ENCODE measurements at places on chromosomes 4 and X.

DNA sequence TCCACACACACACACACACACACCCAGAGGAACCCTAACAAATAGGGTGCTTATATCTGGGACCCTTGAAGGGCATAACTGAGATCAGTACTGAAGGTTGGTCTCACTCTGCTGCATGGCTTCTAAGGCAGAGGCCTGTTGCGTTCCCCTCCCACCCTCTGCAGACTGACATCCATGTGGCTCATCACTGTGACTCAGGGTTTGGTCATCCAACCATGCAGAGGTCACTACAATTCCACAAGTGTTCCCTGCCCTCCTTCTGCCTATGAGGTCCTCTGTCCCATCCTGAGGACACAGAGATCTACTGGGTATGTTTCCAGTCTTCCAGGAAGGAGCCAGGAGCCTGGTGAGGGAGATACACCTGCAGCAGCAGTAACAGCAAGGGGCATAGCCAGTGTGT lies 55.8 kb downstream of the XAGE2 start:
- DNase-seq: no peak

DNA sequence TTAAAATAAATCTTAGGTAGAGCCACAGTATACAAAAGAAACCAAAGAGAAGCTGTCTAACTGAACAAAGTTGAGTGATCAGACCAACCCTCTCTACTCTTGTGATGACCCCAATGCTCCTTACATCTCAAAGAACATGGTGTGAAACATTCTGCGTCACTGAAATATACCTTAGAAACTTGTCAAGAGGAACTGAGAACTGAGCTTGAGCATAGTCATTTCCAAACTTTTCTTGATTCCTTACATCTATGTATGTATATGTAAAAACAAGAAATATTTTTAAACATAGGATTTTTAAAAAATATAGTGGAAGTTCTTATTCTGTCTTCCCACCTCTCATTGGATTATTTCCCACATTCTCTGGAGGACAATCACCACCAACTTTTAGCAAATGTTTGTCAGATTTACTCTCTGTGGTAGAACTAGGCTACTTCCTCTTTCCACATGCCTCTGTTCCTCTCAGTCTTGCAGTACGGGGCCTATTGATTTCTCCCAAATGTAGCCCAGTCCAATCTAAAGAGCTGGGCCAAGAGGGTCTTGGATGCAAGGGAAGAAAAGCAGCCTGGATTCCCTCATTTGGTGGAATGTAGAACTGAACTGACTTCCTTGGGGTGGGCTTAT lies 98.2 kb upstream of the HHIP start:
- DNase-seq: no peak

GRCh38 chrX:3263681-3264126 lies 82.7 kb downstream of the MXRA5 start:
- DNase-seq: no peak

GRCh38 chrX:16060252-16060651 lies 63.1 kb upstream of the GRPR start:
- DNase-seq: no peak

GRCh38 chrX:155592331-155592730 lies 20.4 kb downstream of the TMLHE start:
- DNase-seq: no peak

- DNase-seq: no peak
These were observed 35.8 kb downstream of the GRIA3 start for GRCh38 chrX:123219916-123220315.

- no peak for DNase-seq
These were observed 531 bp downstream of the CAMK2D start for GRCh38 chr4:113760795-113761619.

DNA sequence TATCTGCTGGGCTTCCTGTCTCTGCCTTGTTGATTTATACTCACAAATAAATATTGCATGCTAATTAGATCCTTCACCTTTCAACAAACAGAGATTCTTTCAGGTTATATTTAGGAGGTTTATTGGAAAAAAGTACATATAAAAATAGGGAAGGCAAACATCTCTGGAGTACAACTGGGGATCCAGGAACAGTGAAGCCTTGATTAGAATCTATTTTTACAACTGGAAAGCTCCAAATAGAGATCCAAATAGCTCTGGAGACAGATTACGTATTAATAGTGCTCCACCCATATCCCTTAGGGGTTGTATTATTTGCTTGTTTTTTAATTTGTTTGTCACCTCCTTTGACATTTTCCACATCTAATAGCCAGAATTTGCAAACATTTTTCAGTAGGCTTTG lies 46.9 kb upstream of the MAP9 start:
- no peak for DNase-seq

DNA sequence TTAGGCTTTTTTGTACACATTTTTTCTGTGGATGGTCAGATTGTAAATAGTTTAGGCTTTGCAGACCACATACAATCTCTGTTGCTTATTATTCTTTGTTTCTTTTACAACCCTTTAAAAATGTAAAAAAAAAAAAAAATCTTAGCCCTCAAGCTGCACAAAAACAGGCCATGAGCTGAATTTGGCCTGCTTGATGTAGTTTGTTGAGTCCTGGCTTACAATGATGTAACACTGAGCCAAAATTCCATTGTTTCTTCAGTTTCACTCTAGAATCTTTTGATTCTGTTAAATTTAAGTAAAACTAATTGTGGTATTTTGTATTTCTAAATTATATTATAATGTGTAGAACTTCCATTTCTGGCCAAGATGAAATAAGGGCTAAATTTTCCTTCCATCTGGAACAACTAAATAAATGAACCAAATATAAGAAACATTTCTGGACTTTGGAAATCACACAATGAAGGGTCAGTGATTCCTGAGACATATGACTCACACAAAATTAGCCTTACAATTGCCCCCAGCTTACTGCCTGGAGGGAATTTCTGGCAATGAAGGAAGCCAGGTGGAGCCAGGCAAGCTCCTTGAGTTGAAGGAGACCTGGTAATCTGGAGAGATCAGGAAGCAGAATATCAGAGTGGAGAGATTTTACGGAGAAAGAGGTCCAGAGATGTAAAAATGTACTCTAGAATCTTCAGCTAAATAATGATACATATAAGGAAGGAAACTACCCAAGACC lies 29.8 kb downstream of the IQCM start:
- no peak for DNase-seq

- no peak for DNase-seq
These were observed 68.8 kb upstream of the STX18 start for GRCh38 chr4:4610672-4611071.

- no peak for DNase-seq
These were observed 2.8 kb downstream of the STAG2 start for GRCh38 chrX:123964156-123964834.

- DNase-seq: no peak
These were observed at the start of gene PRRG1 for GRCh38 chrX:37349221-37350033. TSS of gene PRRG1 (plus strand) at chrX:37349364. CDS start at chrX:37406250, 56,886 bp downstream.

GRCh38 chr4:25753239-25753638 lies 97.6 kb downstream of the SLC34A2 start:
- DNase-seq: no peak

- DNase-seq: no peak
These were observed 11.6 kb downstream of the ABCD1 start for GRCh38 chrX:153736071-153736820.

GRCh38 chr4:116027311-116027710 lies 913.9 kb upstream of the NDST4 start:
- DNase-seq: no peak

DNA sequence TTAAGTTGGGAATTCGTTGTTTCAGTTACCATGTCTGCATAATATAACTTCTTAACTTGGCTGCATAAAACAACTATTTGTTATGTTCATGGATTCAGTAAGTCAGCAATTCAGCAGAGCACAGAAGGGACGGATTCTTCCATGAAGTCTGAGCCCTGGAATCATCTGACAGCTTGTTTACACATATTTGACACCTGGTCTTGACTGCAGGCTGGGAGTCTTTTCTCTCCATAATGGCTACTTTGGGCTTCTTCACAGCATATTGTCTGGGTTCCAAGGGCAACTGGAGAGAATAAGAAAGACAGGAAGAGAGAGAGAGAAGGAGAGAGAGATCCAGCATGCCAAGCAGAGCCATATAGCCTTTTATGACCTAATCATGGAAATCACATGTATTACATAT lies 23.1 kb downstream of the CENPC start:
- DNase-seq: no peak

- DNase-seq: no peak
These were observed 338.4 kb upstream of the NOCT start for GRCh38 chr4:138677212-138677611.

DNA sequence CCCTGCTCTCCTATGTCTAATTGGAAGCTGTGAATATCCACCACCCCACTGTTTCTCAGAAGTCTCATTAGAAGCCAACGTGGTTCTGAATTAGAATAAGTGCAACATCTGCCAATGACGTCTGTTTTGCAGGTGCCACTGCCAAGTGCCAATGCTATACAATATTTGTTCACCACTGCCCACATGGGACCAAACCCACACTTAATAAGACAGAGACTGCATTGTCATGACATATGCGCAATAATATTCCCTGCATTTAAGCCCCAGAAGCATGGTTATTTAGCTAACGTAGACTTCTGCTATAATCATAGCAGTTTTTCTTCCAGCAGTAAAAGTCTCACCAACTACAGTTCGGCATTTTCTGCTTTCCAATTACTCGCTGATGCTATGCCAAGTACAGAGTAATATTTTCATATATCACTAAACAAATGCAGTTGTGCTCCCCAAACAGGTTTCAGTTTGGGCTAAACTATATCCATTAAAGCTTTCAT lies 262.5 kb upstream of the PCDH18 start:
- no peak for DNase-seq

GRCh38 chr4:107444-108429 lies 16.6 kb upstream of the ZNF718 start:
- DNase-seq: no peak

DNA sequence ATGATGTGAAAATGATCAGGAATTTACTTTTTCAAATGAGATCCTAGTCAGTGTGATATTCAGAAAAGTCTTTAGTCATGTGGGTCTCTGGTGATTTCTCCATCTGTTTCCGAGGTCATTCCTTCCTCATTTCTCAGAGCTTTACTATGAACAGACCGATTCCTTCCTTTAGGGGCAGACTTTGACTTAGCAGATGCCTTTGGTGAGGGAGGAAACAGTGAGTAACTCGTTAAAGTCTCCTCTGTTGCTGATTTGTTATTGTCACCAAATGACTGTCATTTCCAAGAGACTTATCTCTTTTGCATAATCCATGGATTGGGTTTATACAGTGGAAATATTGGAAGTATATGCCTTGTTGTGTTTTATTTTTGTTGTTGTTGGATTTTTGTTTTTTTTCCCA lies 76.2 kb upstream of the CD99 start:
- peak; percentile 73 for DNase-seq

DNA sequence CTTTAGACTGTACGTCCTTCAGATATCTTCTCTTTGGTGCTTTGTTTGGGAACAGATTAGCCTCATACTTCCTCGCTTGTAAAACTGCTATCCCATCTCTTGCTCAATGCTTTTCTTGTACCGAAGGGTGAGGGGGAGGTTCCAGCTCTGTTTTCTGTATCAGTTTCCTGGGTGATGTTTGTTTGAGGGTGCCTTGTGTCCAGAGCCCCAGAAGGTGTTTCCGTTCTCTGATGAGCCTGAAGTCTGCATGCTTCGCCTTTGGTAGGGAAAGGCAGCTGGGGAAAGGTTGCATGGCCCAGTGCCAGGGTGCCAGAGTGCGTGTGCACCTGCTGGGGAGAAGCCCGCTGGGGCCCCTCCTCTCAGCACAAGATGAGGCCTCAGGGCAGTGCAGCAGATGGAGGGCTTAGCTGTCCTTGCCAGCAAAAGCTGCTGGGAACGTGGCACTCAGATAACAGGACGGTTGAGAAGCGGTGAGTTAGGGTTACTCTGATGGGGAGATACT lies 73.7 kb downstream of the TBL1X start:
- no peak for DNase-seq

DNA sequence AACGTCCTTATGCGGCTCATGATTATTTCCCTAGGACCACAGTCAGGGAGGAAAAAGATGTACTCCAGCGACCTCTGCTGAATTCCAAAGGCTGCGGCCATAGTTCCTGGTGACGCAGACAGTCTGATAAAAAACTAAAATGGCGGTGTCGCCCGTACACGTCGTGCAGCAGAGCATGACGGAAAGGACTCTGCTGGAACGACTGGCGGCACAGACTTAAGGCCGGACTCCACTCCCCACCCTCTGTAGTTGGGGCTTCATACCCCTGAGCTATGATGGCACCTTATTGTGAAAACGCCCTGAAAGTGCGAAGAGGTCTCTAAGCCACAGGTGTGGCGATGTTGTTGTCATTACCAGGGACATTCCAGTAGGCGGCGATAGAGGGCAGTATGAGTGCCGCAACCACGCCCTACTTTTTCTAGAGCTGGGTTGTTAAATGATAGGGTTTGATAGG lies 90.0 kb upstream of the EDA2R start:
- DNase-seq: no peak

GRCh38 chr4:30839583-30840520 lies 119.7 kb downstream of the PCDH7 start:
- DNase-seq: peak; percentile 79

DNA sequence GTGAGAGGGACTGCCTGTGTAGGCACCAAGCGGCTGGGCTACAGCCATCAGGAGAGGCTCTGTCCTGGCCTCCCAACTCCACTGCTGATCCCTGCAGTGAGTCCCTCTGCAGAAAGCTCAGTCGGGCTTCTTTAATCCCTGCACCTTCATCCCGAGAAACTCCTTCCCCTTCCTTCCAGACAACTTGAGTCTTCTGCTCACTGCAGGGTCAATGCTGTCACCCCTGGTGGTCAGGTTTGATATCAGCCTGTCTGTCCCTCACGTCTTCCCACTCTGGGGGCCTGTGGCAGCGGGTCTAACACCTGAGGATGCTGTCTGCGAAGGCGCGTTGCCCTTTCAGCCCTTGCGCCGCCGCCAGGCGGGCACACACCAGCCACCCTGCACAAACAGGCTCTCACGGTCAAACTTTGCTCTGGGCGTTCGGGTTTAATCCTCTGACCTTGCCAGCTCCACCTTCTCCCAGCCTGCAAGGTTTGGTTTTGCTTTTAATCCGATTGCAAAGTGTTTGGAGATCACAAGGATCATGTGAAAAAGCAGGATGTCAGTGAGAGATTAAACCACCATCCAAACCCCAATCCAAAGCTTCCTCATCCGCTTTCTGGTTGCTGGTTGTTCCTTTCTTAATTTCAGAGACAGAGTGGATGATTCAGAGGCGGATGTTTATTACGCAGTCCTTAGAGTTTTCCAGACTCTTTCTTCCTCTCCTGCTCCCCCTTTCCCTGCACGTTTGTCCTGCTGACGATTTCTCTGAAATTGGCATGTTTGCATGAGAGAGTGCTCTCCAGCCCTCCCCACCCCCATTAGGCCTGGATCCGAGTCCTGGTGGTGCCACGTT lies 74.8 kb upstream of the SLC34A2 start:
- no peak for DNase-seq

DNA sequence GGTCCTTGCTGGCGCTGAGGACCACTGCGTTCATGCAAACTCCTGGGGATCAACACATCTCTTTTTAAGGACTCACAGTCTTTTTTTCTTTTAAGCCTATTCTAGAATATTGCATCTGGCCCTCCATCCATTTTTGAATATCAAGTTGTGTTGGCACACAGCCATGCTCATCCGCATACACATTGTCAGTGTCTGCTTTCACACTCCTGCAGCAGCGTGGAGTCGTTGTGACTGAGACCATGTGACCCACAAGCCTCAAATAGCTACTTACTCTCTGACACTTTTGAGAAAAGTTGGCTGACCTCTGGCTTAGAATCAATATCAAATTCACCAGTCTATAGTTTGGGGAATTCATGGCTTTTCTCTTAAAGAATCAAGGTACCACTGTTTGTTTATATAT lies 191.8 kb upstream of the S100G start:
- DNase-seq: no peak

GRCh38 chr4:74674750-74675149 lies 119.6 kb downstream of the BTC start:
- DNase-seq: no peak

GRCh38 chr4:41715155-41715554 lies 33.4 kb downstream of the PHOX2B start:
- DNase-seq: no peak
